ENCODE measurements at places on chromosomes 1 and 21. TPM values are rescaled to one million over a fixed set of nuclear protein-coding genes. Genes with fewer than 3 reads are reported as not detected.

DNA sequence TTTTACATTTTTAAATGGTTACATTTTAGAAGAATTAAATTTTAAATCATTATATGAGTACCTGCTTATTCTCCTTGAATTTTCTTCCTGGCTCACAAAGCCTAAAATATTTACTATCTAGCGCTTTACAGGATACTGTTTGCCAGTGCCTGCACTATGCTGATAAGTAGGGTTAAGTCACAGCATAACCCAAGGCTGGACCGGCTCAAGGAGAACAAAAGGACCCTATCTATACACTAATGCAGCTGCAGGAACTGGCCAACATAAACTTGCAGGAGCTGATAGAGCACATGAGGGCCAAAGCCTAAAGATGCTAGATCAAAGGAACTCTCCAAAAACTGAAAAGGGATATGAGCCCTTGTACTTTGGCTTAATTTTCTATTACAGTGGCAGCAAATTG is 1086.9 kb upstream of the TMPRSS15 start:
- ATAC-seq, result no peak

DNA sequence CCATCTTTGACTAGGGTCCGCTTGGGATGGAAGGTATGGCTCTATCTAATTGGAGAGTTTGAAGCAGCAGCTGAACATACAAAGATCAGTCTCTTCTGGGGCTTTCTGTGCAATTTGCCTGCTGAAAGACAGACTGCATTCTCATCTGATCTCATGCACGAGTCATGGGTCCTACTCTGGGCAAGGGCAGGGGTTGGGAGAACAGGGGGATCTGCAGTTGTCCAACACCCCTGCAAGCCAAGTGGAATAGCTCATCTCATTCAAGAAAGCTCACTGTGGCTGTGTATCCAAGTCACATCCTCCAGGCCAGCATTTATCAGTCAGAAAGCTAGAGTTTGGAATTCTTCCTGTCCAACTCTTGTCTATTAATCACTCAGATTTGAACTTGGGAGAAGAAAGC is 177.2 kb upstream of the C8B start:
- no peak for ATAC-seq

- no peak for ATAC-seq
These were observed 1.2 kb downstream of the PLA2G4A start for GRCh38 chr1:186829686-186830587.

DNA sequence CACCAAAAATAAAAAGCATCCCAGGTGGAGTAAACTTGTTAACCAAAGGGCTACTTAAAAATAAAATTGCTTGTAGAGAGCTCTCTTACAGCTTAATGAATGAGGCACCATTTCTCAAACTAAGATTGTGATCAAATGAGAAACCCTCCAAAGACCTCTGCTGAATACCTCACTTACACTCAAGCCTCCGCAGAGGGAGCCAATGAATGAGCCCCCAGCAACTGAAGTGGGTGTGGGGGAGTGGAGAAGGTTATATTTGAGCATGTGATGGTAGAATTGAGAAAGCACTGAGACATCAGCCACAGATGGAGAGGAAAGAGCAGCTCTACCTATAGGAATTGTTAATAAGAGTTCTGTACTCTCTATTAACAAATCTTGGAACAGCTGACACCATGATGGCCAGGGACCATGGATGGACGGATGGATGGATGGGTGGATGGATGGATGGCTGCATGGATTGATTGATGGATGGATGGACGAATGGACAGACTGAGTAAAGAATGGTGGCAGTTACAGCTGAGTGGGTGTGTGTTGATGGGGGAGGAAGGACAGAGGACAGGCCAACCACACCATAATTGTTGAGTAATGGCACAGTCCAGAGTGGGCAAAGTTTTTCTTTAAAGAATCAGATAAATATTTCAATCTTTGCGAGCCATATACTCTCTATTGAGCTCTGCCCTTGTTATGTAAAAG is 20.3 kb upstream of the TIAM1 start:
- no peak for ATAC-seq

DNA sequence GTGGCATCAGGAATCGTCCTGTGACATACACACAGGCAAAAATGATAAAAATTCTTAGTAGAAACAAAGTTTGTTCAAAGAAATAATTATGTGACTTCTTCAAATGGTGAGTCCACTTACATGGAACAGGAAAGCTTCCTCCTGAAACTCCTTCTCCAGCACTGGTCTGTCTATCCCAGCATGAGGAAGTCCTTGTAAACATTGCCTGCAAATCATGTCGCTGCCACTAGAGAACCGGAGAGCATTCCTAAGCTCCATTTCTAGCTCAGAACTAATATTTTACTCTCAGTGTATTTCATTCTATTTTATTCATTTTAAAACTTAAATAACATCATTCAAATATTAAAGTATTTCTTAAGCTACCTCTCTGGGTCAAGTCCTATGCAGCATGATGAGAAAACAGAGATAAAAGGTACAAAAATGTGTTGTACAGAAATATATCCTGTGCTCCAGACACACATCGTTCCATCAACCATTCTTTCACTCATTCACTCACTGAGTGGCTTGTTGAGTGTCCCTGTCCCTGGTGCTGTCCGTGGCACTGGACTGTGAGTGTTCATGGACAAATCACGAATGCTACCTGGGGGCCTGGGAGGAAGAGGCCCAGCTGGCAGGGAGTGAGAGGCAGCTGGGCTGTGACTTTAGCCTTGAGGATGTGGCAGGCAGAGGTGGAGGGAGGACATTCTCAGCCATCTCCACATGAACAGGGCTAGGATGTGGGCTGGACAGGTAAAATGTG is 10.0 kb downstream of the CYP4A22 start:
- ATAC-seq, result no peak

DNA sequence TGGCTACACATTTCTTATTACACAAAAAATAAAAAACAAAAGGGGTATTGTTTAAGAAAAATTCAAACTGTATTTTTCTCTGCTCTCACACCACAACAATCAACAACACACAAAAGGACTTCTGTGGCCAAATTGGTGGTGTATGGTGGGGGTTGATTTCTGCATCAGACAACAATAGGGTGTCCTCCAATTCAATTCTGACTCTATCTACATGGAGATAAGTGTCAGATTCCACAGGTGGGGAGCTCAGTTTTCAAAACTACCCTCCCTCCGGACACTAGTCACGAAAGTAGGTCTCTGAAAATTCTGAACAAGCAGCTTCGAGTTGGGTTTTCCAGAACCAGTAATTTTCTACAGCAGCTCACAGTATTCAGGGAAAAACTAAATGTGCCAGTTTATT is 744.9 kb upstream of the NCAM2 start:
- no peak for ATAC-seq

DNA sequence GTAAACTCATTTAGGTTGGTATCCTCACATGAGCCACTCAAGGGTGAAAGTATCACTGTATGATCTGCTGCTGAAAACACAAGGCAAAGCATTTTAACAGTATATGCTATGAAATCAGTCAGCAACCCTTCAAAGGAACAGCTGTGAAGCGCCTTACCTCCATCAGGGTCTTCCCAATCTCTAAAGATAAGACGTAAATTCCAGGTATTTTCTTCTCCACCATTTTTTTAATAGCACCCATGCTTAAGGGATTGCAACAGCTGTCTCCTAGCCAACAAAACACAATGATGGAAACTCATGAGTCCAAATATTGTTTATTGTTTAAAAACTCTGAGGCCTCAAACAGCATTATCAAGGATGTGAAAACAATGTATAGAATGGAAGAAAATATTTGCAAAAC is 4.8 kb downstream of the PPT1 start:
- ATAC-seq, result no peak

- no peak for ATAC-seq
These were observed 66.5 kb downstream of the KCNAB2 start for GRCh38 chr1:6111991-6112689.

GRCh38 chr1:26529655-26530409 is at the start of gene RPS6KA1:
Gene RPS6KA1, plus strand, starts transcription at chr1:26529761. Its CDS starts 160 bp downstream, at chr1:26529921.
- ATAC-seq, result peak; percentile 93

DNA sequence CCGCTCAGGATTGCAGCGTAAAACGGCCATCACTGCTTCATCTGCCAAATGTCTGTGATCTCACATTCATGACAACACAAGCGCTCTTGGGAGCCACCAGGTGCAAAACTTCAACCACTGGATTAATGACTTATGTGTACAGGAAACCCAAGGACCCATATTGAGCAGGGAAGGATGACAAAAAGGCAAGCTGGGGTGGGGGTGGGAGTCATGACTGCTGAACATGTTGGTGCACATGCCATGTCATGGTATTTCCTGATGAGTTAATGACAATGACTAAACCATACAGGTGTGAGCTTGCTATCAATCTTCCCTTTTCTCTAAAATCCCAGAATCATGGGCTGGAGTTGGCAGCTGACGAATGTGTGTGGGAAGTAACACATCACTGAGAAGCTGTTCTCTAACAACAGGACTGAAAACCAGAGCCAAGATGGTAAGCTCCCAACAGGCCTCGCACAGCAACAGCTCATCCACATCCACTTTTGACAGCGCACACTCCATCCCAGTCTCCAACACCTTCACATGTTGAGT is 3.1 kb upstream of the SH2D5 start:
- ATAC-seq, result no peak

GRCh38 chr1:108653431-108654105 is 7.3 kb downstream of the HENMT1 start:
- no peak for ATAC-seq

DNA sequence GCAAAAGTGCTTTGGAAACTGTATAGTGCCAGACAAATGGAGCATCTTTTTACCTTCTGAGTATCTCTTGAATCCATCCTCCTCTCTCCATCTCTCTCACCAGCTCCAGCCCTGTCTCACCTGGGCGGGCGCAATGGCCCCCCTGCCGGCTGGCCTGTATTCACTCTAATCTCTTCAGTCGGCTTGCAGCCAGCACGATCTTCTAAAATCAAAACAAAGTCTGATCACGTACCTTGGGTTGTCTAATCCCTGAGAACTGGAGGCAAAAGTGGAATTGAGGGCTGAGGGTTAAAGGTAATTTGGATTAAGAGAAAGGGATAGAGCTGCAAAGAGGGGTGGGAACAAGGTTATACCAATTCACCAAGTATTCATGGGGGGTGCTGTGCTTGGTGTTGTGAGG is 46.0 kb upstream of the LRRN2 start:
- no peak for ATAC-seq

DNA sequence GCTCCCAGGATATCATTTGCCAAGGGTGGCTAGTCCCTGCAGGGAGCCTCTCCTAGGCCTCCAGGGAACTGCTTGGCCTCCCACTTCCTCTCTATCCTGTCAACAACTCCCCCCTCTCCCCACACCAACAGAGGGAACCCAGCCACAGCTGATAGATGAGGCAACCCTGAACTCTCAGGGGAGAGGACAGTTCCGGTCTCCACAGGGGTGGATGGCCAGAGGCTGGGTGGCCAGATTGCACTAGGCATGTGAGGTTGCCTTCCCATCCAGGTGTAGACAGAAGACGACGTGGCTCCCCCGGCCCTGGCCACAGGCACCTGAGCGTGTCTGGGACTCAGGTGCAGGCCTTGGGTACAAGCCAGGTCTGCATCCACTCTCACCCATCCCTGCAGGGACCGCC is 53.3 kb downstream of the TOR1AIP2 start:
- ATAC-seq, result no peak

Gene TNN
- 0.92 TPM for total RNA-seq

Gene SYTL1
- 0.89 TPM for total RNA-seq

Gene FAM78B
- 0.82 TPM for total RNA-seq

Gene FAM163A
- total RNA-seq, result not detected

Gene RNU1-4
- total RNA-seq, result not detected
